Epithelial cell of proximal tubule (primary cell): ENCODE measurements at places on chromosomes 3 and 15. TPM values are rescaled to one million over a fixed set of nuclear protein-coding genes. Genes with fewer than 3 reads are reported as not detected.

The VEPH1 gene
- 3.7 and 20.7 TPM in 2 replicates for total RNA-seq

The P2RY12 gene
- total RNA-seq: not detected in 2 replicates

The HYAL1 gene
- total RNA-seq: 1.3 and 2.2 TPM in 2 replicates

The TPRG1 gene
- total RNA-seq: not detected in 2 replicates

The AHSG gene
- total RNA-seq: not detected in 2 replicates

The CORO2B gene
- 13.5 and 18.3 TPM in 2 replicates for total RNA-seq

The ACP3 gene
- total RNA-seq: 0.46 TPM in 1 of 2 replicates, not detected in the other

The CASR gene
- total RNA-seq: 0.06 TPM in 1 of 2 replicates, not detected in the other

The SNAP23 gene
- total RNA-seq: 68.6 and 76.4 TPM in 2 replicates

The HRG gene
- total RNA-seq: not detected in 2 replicates

The XCR1 gene
- total RNA-seq: not detected in 2 replicates

The TIGIT gene
- not detected in 2 replicates for total RNA-seq

The SUSD5 gene
- 0.92 and 2.3 TPM in 2 replicates for total RNA-seq

The AQP9 gene
- not detected in 2 replicates for total RNA-seq

The DNAH12 gene
- total RNA-seq: not detected in 2 replicates

The GOLGA8J gene
- total RNA-seq: not detected in 2 replicates
